ENCODE measurements at places on chromosomes 6 and 20.

DNA sequence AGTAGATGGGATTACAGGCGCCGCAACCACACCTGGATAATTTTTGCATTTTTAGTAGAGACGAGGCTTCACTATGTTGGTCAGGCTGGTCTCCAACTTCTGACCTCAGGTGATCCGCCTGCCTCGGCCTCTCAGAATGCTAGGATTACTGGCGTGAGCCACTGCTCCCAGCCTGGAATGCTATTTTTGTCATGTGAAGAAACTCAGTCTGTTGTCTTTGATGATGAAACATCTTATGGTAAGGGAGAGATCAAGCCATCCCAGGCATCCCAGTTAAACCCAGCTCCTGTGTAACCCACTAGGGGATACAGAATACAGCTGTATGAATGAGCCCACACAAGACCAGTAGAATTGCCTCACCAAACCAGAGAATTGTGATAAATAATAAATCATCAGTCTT, 83.6 kb upstream of the RBM24 start:
- no peak for DNase-seq

GRCh38 chr6:84361372-84362192, 134.1 kb upstream of the CEP162 start:
- DNase-seq = no peak

DNA sequence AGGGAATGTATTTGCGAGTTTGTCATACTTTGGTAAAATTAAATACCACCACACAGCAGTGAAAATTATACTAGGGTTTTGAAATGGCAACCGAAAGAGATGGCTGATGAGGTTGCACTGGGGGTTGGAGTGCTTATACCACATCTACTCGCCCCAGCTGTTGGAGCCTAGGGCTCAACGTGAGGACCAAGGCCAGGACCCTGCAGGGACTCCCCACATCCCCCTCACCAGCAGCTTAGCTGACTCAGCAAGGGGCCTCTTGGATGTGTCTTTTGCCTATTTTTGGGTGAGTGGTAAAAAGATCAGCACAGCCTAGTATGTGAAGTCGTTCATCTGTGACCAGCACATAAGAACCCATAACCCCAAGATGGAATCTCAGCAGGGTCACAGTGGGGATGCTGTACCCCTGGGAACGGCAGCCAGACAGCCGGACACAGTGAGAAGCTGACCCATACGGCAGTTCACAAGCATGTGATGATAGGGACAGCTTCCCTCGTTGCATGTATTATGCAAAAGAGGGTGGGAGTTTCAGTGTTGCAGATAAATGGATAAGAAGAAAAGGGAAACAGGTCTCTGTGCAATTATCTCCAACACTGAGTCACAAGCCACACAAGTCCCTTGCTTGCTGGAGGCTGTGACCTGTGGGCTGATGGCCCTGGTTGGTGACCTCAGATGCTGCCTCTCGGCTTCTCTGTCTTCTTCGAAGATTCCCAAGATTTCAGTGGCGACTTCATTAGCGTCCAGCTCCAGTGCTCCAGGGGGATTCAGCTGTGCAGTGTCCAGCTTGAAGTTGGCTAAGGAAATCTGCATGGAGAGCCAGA, 20.9 kb upstream of the SPO11 start:
- DNase-seq = no peak

- DNase-seq = no peak
Measured at GRCh38 chr20:44596876-44597275, 14.5 kb downstream of the PKIG start.

GRCh38 chr20:48155268-48155667, 370.0 kb upstream of the SULF2 start:
- DNase-seq = no peak

GRCh38 chr6:109383438-109383940, 1.2 kb upstream of the CD164 start:
- no peak for DNase-seq

GRCh38 chr20:3847429-3847940, 851 bp downstream of the MAVS start:
- DNase-seq = no peak

- DNase-seq = no peak
Measured at GRCh38 chr20:8774412-8774811, 294.5 kb upstream of the PLCB4 start.

DNA sequence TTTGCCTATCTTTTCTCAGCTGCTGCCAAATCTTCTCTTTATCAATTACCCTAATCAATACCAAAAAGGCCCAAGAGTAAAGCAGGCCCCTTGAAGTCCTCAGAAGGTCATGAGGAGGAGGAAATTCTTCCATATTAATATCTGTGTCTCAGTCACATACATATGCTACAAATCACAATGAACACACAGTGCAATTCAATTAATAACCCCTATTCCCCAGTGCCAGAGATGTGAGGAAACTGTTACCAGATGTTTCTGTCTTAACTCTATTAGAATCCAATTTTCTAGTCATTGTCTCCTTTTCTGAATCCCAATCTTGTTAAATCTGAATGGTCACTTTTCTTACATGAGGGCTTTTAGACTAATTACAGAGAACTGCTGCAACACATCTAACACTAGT, 45.9 kb upstream of the SLC2A12 start:
- no peak for DNase-seq

- DNase-seq = no peak
Measured at GRCh38 chr6:153941768-153942167, 97.3 kb upstream of the OPRM1 start.

DNA sequence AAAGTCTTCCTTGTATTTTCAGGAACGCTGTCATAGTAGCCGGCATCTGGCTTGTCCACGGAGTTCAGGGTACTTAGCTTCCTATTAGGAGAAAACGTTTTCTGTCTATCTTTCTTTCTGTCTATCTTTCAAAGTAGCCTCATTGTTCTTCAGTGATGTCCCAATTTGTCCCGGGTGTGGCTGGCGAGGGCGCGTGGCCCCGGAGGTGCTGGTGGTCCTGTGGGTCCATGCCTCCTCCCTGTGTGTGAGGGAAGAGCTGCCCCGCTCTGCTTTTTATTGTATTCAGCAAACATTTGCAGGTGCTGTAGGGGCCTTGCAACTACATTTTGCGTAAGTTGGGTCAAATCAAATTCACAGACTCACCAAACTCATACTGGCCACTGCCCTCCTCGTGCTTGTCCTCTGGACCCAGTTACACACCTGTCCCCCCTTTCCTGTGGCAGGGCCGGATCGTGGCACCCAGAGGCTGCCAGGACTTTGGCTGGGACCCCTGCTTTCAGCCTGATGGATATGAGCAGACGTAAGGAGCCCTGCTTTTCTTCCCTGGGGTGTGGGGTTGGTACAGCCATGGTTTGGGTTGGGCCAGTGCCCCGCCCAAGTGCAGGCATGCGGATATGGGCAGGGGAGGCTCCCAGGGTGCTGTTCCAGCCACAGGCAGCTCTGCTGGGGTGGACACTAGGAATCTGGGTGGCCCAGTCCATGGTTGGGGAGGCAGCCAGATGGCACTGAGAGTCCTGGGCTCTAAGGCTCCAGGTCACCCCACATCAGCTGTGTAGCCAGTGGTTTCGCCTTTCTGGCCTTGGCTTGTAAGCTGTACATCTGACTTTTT, 12.3 kb downstream of the ITPA start:
- no peak for DNase-seq

DNA sequence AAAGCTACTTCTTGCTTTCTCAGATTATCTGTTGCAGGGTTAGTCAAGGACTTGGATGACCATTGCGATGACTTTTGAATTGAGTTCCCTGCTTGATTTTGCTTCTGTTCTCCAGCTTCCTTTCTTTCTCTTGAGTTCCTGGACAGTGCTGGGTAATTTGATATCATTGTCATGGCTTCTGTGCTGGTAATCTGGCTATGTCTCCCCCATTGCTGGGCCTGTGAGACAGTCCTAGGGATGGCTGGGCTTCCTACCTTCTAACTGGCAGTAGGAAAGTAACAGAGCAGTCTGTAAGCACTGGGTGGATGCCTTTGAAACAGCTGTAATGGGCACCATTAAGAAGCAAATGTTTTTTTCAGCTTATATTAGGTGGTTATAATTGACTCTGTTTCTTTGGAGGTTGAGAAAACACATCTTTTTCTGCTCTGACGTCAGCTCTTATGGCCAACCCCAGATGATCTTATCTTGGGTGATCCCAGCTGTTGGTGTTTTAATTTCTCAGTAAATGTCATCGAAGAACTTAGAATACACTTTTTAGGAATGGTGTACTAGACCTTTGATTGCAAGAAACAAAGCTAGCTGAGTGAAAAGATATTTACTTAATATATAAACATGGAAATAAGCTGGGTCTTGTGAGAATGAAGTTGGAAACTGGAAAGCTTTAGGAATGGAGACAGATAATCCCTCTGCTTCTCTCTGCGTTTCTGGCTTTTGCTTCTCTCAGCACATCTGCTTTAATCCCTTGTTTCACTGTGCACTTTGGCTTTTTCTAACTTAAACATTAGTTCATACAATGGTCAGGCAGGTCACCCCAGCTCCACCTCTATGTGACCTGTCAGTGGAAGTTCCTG, 195.0 kb upstream of the MAN1A1 start:
- DNase-seq = no peak

- no peak for DNase-seq
Measured at GRCh38 chr20:20020908-20021307, 3.7 kb downstream of the NAA20 start.

- DNase-seq = no peak
Measured at GRCh38 chr20:12318043-12318442, 400.4 kb downstream of the BTBD3 start.

GRCh38 chr6:109166673-109167072, 71.4 kb downstream of the CEP57L1 start:
- DNase-seq = no peak

GRCh38 chr20:41889126-41889843, 271.1 kb upstream of the CHD6 start:
- no peak for DNase-seq

GRCh38 chr6:15512126-15512525, 150.7 kb downstream of the DTNBP1 start:
- no peak for DNase-seq

- no peak for DNase-seq
Measured at GRCh38 chr6:164283574-164283973, 869.1 kb downstream of the QKI start.

DNA sequence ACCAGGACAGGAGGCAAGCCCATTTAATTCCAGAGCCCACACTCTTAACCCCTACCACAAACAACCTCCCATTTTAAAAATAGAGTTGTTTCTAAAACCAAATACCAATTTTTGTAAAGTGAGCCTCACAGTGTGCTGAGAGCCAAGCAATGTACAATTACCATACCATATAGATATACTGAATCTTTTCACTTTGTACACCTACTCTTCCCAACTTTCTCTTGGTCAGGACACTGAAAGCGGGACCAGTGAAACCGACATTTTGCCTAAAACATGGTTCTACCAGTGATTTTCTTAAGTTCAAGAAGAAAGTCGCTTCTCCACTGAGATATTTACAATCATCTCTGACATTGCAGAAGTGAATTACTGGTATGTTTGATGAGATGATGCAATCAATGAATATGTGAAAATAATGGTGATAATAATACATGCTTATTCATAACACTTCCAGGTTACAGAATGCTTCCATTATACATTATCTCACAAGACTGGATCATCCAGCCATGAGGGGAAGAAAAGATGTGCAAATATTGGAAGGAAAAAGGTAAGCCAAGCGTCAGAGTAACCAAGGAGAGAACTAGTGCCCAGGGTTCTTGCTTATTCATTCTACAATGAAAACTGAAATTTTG, 74.1 kb downstream of the HIVEP2 start:
- DNase-seq = no peak

DNA sequence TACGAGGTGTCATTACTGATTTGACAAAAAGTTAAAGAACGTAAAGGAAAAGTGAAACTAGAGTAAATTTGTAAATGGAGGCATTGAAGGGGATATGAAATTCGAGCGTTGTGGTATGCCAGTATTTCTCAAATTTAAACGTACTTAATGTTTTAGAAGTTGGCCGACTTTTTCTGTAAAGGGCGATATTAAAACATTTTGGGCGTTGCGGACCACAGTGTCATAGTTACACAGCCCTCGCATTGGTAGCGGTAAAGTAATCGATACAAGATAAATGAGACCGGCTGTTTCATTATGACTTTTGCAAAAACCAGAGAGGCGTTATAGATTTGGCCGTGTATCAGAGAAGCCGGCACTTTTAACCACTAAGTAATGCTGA, 39.6 kb downstream of the OR2B2 start:
- DNase-seq = no peak

DNA sequence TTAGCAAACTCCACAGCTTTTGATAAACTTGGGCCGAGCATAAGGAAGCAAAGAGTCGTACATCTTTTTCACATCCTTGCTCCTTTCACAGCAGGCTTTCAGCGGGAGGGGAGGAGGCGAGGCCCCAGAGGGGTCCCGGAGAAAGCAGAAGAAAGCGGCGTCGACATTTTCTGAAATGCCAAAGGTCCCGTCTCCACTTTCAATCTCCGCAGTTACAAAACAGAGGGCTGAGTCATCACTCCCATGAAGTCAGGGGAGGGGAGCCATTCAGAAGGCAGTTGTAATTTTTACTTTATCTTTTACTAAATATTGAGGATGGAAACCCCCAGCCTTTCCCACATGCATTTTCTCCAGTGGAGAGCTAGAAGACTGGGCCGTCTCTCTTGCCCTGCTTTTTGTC, 174.2 kb upstream of the THBS2 start:
- DNase-seq = no peak

GRCh38 chr6:101070044-101070608, 189.0 kb upstream of the ASCC3 start:
- DNase-seq = no peak

DNA sequence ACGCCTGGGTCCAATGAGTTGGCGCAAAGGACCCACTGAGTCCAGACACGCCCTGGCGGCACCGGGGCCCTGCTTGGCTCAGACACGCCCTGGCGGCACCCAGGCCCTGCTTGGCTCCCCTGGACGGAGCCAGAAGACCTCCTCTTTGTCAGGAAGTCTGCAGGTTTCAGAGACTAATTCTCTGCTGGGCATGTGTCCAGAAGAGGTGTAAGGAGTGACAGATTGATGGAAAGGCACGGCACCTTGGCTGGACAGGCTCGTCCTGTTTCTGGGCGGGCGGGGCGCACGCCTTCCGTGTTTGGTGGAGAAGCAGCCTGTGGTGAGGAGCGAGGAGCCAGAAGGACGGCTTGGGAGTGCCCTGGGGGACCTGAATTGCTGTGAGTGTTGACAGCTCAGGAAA, 23.1 kb upstream of the DACT2 start:
- DNase-seq = no peak

- DNase-seq = no peak
Measured at GRCh38 chr6:38867726-38868125, 152.6 kb downstream of the DNAH8 start.
